NCI-H226 (cell line): ENCODE measurements at places on chromosomes 12 and 14.

GRCh38 chr12:47930634-47931033 lies 25.8 kb upstream of the VDR start:
- no peak for DNase-seq

DNA sequence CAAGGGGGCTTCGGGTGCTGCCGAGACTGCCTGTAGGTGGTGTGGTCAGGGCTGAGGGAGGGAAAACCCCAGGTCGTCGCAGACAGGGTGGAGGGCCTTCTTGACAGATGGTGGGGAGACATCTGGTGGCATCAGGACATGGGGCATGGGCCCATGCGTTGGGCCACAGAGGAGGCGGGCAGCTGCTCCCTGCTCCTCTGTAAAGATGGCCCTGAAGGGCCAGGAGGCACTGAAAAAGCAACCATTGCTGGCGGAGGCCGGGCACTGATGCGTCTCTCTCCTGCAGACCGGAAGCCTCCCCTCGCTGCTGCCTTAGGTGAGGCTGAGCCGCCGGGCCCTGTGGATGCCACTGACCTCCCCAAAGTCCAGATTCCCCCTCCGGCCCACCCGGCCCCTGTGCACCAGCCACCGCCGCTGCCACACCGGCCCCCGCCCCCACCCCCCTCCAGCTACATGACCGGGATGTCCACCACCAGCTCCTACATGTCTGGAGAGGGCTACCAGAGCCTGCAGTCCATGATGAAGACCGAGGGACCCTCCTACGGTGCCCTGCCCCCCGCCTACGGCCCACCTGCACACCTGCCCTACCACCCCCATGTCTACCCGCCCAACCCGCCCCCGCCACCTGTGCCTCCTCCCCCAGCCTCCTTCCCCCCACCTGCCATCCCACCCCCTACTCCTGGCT lies 28.8 kb downstream of the CCNK start:
- no peak for DNase-seq

- no peak for DNase-seq
Observed at GRCh38 chr12:131494216-131494615, 216.7 kb upstream of the SFSWAP start.

DNA sequence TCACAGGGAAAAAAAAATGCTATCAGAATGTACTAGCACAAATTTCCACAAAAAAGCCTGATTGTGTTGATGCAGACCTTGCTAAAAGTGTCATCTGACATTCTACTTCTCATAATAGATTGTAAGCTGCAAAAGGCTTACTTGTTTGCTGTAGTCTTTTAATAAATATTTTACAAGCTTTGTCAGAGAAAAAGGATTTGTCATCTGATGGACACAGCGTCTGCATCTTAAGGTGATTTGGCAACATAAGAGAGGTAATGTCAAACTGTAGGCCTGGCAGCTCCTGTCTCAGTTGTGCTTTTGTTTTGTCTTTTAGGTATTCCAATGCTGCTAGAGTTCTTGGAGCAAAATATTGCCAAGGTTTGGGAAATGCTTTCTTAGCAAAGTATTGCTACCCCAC lies 26.3 kb upstream of the KCNH3 start:
- DNase-seq, result no peak

DNA sequence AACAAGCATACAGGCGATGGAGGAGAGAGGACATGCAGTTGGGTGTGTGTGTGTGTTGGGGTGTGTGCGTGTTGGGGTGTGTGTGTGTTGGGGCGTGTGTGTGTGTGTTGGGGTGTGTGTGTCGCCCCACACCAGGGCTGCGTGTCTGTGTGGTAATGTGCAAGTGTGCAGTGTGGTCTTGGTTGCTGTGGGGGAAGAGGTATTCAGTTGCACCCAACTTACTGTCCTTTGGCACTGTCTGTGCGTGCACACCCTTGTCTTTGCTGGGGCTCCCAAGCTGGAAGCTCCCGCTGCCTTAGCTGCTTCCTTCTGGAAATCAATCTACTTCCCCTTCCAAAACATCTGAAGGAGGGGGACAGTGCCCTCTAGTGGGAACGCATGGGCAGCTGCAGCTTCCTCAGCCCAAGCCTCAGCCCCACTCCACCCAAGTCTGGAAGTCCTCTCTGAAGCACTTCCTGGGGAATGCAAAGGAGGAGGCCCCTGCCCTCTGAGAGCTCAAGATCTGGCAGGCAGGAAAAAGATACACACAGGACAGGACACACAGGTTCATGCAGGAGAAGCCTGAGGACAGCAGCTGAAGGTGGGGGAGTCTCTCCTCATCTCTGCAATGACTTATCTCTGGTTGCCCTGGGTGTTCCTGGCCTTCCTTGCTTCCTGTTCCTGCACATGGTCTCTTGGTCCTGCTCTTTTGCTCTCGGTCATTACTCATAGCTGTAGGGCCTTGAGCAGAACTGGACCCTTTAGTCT lies 13.1 kb downstream of the ASIC1 start:
- DNase-seq, result peak; percentile 75

GRCh38 chr12:57523706-57524614 lies 1.3 kb downstream of the MBD6 start:
- no peak for DNase-seq

GRCh38 chr12:22268973-22269372 lies 65.5 kb downstream of the ST8SIA1 start:
- no peak for DNase-seq

DNA sequence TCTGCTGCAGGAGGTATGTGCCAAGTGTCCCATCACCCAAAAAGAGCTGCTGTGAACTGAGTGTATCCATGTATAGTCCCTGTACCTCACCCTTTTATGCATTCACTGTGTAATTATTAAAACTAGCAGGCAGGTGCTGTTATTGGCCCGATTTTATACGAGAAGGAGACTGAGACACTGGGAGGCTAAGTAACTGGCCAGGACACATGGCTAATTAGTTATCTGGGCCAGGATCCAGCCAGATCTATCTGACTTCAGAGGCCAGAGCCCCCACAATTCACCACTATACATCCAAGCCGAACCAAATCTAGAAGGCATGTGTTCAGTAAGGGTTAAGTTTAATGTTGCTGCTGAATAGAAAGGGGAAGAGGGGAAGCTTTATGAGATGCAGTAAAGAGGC lies 73.4 kb downstream of the FRMD6 start:
- no peak for DNase-seq

DNA sequence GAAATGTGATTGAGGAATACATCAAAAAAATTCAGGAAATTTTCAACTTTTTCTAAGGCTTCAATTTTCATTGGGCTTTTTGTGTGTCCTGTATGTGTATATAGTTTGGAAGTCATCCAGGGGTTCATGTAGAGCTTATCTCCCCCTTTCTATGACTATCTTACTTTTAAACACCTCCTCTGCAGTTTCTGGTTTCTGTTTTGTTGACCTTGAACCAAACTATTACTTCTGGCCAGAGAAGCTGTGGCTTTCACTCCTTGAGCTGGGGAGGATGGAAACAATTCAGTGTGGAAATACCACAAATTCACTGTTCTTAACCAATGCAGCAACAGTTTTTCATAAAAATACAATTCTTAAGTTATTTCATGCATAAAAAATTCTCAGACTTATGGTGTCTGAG lies 613.2 kb upstream of the SEL1L start:
- DNase-seq, result no peak

GRCh38 chr12:21502164-21502496 lies 541 bp downstream of the GOLT1B start:
- DNase-seq, result no peak

DNA sequence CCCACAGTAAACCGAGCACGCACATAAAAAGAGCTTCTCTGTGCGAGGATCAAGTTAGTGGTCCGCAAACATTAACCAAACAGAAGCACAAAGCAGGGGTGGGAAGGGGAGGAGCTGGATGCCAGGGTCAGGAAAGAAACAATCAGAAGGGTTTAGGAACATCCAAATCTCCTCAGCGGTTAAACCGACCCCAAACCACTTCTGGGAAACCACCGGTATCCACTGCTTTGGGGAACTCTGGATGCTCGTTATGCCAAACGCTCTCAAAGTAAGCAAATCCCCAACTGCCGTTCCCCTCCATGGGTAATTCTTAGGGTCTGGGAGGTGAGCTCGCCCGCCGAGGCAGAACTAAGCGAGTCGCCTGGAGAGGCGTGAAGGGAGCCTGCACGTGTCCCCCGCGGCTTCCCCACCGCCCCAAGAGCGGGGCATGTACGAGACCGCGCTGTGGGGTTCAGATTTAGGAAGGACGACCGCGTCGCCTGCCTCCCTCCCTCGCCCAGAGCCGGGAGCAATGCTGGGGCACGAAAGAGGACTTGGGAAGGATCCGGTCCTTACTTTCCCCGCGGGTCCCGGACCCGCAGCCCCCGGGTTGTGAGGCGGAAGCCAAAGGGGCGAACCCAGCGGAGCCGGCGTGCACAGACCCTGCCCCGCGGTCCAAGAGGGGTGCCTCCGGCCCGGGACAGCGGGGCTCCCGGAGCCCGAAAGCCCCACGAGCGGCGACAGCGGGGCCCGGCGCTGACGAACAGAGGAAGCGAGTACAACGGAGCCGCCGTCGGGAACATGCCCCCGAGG lies 711 bp downstream of the SBNO1 start:
- DNase-seq, result peak; percentile 1

GRCh38 chr12:125458552-125459268 lies 393.5 kb downstream of the AACS start:
- no peak for DNase-seq

GRCh38 chr12:2453761-2454090 lies 341.0 kb upstream of the FKBP4 start:
- no peak for DNase-seq

GRCh38 chr12:102167821-102168604 lies 29.6 kb downstream of the PMCH start:
- DNase-seq, result no peak

GRCh38 chr12:108831309-108831991 lies 25.9 kb downstream of the SSH1 start:
- no peak for DNase-seq

- DNase-seq, result no peak
Observed at GRCh38 chr14:85464135-85464895, 65.6 kb upstream of the FLRT2 start.

GRCh38 chr12:38776647-38777046 lies 128.7 kb downstream of the CPNE8 start:
- DNase-seq, result no peak

DNA sequence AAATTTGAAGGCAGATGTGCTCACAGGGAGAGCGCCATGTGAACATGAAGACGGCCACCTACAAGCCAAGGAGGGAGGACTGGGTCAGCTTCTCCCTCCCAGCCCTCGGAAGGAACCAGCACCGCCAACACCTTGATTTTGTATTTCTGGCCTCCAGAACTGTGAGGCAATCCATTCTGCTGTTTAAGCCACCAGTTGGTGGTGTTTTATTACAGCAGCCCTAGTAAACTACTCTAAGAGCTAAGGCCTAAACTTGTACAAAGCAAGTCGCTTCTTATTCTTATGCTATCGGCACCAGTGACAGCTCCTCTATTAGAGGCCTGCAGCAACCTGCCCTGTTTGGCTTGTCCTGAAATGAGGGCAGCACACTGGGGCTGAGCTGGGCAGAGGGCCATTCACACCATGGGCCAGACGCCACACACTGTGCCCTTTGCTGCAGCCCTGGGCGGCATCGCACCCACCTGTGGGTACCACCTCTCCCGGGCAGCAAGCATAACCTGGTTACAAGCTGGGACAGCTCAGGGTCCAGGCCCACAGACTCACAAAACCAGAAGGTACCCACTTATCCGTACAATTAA lies 62.7 kb downstream of the NOS1 start:
- DNase-seq, result no peak

DNA sequence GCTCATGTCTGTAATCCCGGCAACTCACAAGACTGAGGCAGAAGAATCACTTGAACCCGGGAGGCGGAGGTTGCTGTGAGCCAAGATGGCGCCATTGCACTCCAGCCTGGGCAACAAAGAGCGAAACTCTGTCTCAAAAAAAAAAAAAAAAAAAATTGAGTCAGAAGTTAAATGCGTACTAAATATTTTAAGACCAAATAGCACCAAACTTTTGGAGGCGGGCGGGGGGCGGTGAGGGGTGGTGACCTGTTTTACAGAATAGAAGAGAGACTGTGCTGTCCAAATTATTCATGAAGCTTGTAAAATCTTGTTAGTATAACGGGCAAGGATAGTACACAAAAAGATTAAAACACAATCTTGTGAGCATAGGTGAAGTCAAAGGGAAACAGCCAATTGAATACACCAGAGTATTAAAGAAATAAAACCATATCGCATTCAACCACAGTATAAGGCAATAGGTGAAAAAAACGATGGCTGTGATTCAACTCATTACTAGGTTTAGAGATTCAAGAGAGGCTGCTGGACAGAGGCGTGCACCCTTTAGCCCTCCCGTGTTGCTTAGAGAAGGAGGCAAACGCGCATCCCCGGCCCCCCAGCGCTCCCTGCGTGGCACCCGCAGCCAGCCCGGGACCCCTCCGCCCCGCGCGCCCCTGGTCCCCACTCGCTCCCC lies 571 bp downstream of the ZNF891 start:
- DNase-seq, result peak; percentile 14

DNA sequence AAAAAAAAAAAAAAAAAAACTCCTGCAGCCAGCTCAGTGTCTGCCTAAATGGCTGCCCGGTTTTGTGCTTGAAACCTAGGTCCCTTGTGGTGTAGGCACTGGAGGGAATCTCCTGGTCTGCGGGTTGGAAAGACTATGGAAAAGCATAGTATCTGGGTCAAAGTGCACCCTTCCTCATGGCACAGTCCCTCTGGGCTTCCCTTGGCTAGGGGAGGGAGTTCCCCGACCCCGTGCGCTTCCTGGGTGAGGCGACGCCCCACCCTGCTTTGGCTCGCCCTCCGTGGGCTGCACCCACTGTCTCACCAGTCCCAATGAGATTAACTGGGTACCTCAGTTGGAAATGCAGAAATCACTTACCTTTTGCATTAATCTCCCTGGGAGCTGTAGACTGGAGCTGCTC lies 14.3 kb downstream of the PTCSC3 start:
- no peak for DNase-seq

DNA sequence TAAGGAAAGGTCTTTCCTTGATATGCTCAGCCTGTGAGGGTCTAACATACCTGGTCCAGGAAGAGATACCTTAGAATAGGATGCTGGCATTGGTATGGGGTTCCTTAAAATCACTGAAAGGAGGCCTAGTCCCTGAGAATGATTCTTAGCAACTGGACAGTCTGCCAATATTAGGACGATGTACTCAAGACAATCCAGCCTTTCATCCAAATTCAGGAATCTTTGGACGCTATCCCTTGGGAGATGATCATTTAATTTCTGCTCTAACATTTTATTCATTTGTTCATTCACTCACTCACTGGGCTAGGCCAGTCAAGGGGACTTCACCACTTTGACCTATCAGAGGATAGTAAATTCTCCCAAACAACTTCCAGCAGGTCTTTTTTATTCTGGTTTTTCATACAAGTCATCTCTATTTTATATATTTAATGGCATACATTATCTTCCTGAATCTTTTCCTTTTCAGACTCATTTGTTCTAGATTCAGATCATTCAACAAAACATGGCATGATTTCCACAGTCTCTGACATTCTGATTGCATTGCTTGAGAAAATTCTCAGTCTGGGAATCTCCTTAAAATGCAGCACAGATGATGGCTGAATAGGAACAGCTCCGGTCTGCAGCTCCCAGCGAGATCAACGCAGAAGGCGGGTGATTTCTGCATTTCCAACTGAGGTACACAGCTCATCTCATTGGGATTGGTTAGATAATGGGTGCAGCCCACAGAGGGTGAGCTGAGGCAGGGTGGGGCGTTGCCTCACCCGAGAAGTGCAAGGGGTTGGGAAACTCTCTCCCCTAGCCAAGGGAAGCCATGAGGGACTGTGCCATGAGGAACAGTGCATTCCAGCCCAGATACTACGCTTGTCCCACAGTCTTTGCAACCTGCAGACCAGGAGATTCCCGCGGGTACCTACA lies 118.0 kb upstream of the PRICKLE1 start:
- no peak for DNase-seq

GRCh38 chr12:68478516-68479260 lies 132.0 kb upstream of the RAP1B start:
- no peak for DNase-seq
